ENCODE measurements at places on chromosomes 3 and 15. TPM values are rescaled to one million over a fixed set of nuclear protein-coding genes. Genes with fewer than 3 reads are reported as not detected.

Gene SCG5
- 0.15 TPM for polyA plus RNA-seq

Gene WDR93
- polyA plus RNA-seq, result not detected

Gene ECE2
- not detected for polyA plus RNA-seq

Gene TRIM42
- not detected for polyA plus RNA-seq

Gene ARGFX
- polyA plus RNA-seq, result not detected

DNA sequence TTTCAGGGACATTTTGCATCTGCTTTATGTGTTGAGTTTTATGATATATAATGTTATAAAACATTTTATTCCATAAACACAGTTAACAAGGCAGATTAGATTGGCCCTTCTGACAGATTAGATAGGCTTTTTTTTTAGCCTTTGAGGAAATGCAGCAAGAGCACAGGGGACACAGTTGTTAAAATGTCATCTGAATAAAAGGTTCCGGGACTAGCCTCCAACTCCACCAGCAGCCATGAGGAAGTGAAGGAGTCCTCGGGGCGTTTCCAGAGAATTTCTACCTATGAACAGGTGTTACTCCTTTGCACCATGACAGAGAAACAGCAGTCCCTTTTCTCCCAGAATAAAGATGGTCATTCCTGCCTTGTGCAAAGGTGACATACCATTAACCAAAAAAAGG lies 167.8 kb upstream of the KBTBD8 start:
- no peak for DNase-seq

- no peak for DNase-seq
Observed at GRCh38 chr3:131553495-131554247, 50.9 kb upstream of the MRPL3 start.

GRCh38 chr3:142981108-142981507 lies 17.6 kb upstream of the PAQR9 start:
- DNase-seq, result no peak

- no peak for DNase-seq
Observed at GRCh38 chr3:64627471-64628321, 60.1 kb downstream of the ADAMTS9 start.

- DNase-seq, result no peak
Observed at GRCh38 chr3:128452678-128453275, 13.9 kb downstream of the DNAJB8 start.

GRCh38 chr15:85618228-85618505 lies 176.6 kb downstream of the KLHL25 start:
- no peak for DNase-seq

DNA sequence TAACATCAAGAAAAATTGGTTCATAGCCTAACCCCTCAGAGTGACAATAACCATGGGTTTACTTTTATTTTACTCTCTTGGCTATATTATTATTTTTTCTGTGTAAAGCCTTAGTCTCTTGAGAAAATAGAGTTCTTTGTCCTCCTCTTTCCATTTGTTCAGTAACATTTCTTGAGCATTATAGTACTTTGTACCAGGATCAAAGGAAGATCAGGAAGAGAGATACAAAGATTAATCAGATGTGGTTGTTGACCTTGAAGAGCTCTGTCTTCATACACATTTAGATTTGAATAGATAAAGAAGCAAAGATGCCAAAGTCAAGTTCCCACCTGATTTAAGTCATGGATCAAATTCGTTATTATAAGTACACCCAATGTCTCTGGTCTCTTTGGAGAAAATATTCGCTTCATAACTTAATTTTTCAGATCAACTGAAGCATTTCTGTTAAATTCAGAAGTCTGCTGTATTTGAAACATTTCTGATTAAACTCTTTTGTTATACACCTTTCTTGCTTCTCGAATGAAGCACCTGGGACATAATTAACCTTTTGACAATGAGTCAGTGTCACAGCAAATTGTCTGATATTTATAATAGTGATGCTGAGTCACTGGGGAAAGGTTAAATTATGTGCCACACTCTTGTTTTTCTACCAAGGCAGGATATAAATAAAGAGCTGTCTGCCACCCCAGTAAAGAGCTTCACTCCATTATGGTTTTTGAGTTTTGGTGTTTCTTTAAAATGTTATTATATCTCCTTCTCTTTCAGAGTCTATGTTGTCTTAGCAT lies 100.2 kb downstream of the GHSR start:
- no peak for DNase-seq

- no peak for DNase-seq
Observed at GRCh38 chr3:59432665-59433064, 382.8 kb upstream of the CFAP20DC start.

- no peak for DNase-seq
Observed at GRCh38 chr3:178078953-178079352, 457.3 kb upstream of the KCNMB2 start.

- no peak for DNase-seq
Observed at GRCh38 chr3:9787714-9788113, 4.6 kb downstream of the TADA3 start.

DNA sequence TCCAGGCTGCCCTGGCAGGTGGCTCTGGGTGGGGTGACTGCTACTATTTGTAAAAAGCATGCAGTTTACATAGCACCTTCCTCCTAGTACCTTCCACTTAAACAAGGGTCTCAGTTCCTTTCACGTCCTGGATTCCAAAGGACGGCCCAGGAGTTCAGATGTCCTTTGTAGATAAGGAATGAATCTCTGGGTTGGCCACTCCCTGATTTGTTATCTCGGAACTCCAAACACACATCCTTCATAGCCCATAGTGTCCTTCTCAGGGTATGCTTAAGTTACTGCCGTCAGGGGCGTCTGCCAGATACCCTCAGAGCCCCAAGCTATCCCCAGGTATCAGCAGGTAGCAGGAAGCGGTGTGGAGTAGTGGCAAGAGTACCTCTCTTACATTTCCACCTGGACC lies 101.1 kb upstream of the PLXNA1 start:
- no peak for DNase-seq

- DNase-seq, result no peak
Observed at GRCh38 chr3:30347679-30348216, 258.7 kb upstream of the TGFBR2 start.

DNA sequence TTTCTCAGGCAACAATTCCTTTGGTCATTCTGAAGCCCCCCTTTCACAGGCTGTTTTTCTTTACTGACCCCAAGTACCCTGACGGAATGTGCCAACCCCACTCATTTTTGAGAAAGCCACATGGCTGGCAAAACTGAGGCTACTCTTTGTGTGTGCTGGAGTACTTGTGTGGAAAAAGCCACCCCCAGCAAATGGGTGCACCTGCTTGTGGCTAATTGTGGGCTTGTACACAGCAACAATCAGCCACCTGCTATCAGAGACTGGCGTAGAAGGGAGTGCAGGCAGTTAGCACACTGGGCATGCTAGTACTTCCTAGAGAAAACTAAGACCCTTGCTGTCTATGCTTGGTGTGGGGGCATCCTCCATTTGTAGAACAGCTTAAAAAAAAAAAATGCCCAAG lies 110.1 kb upstream of the LMOD3 start:
- DNase-seq, result no peak

DNA sequence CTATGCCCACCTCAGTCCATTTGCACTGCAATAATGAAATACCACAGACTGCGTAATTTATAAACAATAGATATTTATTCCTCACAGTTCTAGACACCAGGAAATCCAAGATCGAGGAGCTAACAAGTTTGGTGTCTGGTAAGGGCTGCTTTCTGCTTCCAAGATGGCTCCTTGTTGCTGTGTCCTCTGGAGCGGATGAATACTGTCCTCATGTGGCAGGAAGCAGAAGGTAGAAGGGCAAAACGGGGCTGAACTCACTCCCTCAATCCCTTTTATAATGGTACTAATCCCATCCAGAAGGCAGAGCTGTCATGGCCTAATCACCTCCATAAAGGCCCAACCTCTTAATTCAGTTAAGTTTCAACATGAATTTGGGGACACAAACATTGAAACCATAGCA lies 75.3 kb downstream of the P2RY1 start:
- DNase-seq, result no peak

GRCh38 chr3:44436181-44436580 lies 41.3 kb downstream of the ZNF445 start:
- DNase-seq, result no peak

Data from psoas muscle (tissue), 8 donors.